ENCODE measurements at places on chromosomes 16 and 17.

DNA sequence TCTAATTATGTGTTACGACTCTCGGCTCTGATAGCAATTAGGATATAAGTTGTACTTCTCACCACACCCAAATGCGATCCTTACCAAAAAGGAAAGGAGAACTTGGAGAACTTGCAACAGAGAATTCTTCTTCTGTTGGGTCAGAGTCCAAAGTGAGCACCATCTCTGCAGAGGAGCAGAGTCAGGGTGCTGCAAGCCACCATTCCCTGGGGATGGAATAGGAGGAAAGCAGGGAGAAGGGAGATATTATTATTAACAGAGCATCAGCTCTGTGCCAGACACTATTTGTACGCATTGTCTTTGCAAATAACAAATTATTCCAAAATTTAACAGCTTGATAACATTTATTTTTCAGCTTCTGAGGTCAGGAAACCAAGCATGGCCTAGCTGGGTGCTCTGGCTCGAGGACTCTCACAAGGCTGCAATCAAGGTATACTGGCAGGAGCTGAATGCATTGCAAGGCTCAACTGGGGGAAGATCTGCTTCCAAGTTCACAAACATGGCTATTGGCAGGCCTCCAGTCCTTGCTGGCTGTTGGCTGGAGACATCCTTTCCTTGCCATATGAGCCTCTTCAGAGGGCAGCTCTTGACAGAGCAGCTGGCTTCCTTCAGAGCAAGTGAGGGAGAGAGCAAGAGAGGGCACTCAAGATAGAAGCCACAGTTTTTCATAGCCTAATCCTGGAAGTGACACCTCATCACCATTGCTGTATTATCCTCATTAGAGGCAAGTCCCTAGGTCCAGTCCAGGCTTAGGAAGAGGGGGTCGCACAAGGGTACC lies 296.2 kb upstream of the CDH5 start:
- peak overlapping the region; percentile 18 for H3K27ac ChIP-seq
- no peaks in the 10 kb centered on the region for H3K27me3 ChIP-seq
- peaks cover 24% of the 10 kb centered on the region for H3K4me1 ChIP-seq

GRCh38 chr17:77601054-77601979 lies 357.2 kb upstream of the TNRC6C start:
- H3K4me3 ChIP-seq: no peak overlapping the region
- peaks cover 6% of the 10 kb centered on the region for H3K27me3 ChIP-seq
- DNase-seq: no peak
- peak overlapping the region; percentile 80 for H3K27ac ChIP-seq
- H3K4me1 ChIP-seq: peaks cover 29% of the 10 kb centered on the region
- no peaks in the 10 kb centered on the region for H3K36me3 ChIP-seq

DNA sequence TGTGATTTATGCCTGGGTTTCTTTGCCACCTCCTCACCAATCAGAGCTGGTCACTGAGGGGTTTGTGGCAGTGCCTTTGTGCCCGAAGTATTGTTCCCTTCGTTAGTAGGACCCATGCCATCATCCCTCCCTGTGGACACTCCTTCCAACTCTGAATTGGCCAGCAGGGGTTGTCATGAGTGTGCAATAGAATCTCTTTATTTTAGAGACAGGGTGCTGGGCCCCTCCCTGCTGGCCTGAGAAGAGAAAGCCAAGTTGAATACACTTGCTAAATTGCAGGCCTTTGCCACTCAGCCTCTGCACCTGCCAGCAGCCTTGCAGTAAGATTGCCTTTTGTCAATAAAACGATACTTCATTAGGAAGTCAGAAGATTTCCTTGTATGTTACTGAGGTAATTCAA lies 40.7 kb upstream of the SLC12A3 start:
- no peaks in the 10 kb centered on the region for H3K4me1 ChIP-seq
- H3K27ac ChIP-seq: no peak overlapping the region
- H3K36me3 ChIP-seq: peaks cover 41% of the 10 kb centered on the region
- no peak overlapping the region for H3K4me3 ChIP-seq

DNA sequence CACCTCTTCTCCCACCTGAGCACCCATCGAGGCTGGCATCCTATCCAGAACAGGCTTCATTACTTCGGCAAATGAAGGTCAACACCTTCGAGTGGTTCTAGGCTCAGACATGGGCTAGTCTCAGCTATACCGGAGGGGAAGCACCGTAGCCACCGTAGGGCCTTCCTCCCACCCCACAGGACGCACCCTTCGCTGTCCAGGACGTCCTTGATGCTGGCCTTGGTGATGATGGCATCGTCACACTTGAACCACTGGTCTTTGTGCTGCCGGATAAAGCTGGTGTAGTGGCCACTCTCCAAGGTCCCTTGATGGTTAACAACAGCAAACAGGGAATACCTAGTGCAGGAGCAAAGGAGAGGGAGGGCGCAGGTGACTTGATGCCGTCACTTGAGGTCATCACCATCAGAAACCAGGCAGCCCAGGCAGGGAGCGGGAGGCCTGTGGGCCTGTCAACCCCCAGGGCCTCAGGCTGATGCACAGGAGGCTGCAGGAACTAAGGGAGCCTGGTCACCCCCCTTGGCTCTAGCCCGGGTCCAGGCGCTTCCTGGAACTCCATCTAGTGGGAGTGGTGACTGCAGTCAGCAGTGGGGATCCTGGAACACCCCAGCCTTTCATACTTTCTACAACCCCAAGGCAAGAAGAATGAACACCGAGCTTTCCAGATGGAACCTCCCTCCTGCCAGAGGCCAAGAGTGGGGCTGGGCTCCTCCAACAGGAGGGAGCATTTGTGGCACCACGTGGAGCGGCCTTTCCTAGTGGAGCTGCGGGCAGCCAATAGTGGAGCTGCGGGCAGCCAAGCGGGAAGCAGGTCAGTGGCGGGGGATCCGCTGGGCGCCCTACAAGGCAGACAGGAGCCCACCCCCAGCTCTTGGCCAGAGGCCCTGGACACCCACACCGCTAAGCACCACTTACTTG lies 38.5 kb downstream of the USP22 start:
- H3K4me1 ChIP-seq: peaks cover 19% of the 10 kb centered on the region
- no peaks in the 10 kb centered on the region for H3K27me3 ChIP-seq
- no peak overlapping the region for H3K4me3 ChIP-seq
- no peak overlapping the region for H3K27ac ChIP-seq
- peaks cover 98% of the 10 kb centered on the region for H3K36me3 ChIP-seq

DNA sequence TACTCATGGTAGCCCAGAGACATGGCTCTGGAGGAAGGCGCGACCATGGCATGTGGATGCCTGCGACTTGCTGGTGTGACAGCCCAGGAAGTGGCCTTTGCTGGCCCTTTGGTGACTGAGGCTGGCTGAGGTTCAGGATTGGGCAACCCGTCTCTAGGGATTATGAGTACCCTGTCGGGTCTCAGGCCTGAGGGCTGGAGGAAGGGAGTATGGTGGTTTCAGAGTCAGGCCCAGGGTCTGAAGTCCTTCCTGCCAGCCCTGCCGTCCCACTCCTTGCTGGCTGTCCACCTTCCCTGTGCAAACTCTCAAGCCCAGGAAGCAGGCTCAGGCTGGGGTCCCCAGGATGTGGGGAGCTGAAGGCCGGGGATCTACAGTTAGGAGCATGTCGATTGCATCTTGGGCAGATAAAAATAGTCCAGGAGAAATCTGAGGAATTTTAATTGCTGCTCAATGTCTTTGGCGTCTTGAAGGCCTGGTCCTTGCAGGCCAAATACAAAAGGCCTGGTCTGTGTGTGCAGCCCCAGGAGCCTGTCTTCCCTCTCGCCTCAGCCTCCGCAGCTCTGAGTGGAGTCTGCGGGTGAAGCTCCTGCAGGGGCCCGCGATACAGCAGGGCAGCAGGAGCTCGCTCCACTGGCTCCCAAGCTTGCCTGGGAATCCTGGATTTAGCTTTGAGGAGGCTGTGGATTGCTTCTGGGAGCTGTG lies 52.5 kb downstream of the NKD1 start:
- no peaks in the 10 kb centered on the region for H3K36me3 ChIP-seq
- DNase-seq: no peak
- H3K27ac ChIP-seq: no peak overlapping the region
- H3K27me3 ChIP-seq: no peaks in the 10 kb centered on the region

Data from muscle of leg (tissue), 16 donors.